ENCODE measurements at places on chromosomes 5 and 9. TPM values are rescaled to one million over a fixed set of nuclear protein-coding genes. Genes with fewer than 3 reads are reported as not detected.

Gene ALDH7A1
- 52.9 TPM for total RNA-seq

Gene PROB1
- total RNA-seq: 2.3 TPM

Gene PRRX2
- 6.3 TPM for total RNA-seq

Gene CARD6
- total RNA-seq: 0.49 TPM

GRCh38 chr9:119257592-119257991, 111.6 kb downstream of the BRINP1 start:
- DNase-seq: no peak

DNA sequence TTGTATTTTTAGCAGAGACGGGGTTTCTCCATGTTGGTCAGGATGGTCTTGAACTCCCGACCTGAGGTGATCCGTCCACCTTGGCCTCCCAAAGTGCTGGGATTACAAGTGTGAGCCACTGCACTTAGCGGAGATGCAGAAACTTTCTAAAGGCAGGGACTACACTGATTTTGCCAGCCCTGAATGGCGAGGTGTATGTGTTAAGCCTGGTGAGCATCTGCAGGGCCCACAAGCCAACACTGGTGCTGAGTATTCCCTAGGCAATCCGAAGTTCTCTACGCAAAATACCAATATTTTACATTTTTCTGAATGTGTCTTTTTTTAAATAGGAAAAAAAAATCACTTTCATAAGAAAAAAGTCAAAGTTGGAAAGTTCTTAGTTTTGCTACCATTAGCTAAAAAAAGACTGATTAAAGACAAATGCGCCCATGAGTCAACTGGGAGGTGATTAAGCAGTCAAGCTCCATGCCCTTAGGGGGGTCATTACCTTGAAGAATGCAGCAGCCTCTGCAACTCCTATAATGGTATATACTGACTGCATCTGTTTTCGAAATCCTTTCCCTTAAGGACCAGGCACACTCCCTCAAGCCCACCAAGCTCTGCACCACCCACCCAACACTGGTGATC, 502.8 kb downstream of the BNC2 start:
- no peak for DNase-seq

DNA sequence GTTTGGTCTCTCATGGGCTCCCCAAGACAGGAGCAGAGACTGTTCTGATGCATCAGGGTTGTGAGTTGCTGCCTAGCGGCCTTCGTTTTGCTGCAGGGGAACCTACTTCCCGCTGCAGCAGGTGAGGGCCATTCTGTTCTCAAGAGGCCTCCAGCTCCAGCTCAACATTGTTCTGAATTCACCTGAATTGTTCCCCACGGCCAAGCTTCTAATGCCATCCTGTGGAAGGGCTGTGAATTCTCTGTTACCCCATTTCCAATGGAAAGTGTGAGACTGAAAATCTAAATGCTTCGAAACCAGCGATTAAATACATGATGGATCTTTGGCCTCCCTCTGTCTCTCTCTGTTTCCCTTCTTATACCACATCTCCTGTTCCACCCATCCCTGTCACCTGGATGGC, 349.1 kb upstream of the DAP start:
- DNase-seq: no peak
